ENCODE measurements at places on chromosomes 2 and 18.

GRCh38 chr2:228516019-228516418 lies 334.5 kb upstream of the SPHKAP start:
- H3K4me1 ChIP-seq: no peaks in the 10 kb centered on the region
- no peak overlapping the region for H3K27ac ChIP-seq
- no peaks in the 10 kb centered on the region for H3K36me3 ChIP-seq
- no peak for DNase-seq
- no peak overlapping the region for H3K4me3 ChIP-seq

DNA sequence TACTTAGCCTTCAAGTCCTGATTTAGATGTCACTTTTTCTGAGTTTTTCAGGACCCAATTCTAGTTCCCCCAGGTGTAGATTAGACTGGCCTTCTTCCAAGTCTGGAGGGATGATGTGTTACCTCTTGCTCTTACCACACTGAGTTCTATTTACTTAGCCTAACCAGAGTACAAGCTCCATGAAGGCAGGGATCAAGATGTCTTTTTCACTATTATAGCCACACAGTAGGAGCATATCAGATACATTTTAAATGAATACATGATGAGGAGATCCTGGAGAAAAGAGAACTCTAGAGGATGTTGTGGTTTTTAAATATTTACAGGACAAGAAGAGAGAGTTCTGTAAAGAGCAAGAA lies 30.3 kb downstream of the TMEM87B start:
- peaks cover 2% of the 10 kb centered on the region for H3K4me1 ChIP-seq
- DNase-seq: no peak
- H3K27ac ChIP-seq: no peak overlapping the region
- H3K27me3 ChIP-seq: no peaks in the 10 kb centered on the region
- peaks cover 75% of the 10 kb centered on the region for H3K36me3 ChIP-seq

GRCh38 chr2:82730811-82731210 lies 1728.3 kb downstream of the SUCLG1 start:
- DNase-seq: no peak
- no peaks in the 10 kb centered on the region for H3K4me1 ChIP-seq
- H3K27me3 ChIP-seq: no peaks in the 10 kb centered on the region
- H3K4me3 ChIP-seq: no peak overlapping the region
- no peaks in the 10 kb centered on the region for H3K36me3 ChIP-seq

GRCh38 chr2:180203972-180204371 lies 196.9 kb upstream of the CWC22 start:
- no peaks in the 10 kb centered on the region for H3K27me3 ChIP-seq
- no peaks in the 10 kb centered on the region for H3K4me1 ChIP-seq
- no peak for DNase-seq

DNA sequence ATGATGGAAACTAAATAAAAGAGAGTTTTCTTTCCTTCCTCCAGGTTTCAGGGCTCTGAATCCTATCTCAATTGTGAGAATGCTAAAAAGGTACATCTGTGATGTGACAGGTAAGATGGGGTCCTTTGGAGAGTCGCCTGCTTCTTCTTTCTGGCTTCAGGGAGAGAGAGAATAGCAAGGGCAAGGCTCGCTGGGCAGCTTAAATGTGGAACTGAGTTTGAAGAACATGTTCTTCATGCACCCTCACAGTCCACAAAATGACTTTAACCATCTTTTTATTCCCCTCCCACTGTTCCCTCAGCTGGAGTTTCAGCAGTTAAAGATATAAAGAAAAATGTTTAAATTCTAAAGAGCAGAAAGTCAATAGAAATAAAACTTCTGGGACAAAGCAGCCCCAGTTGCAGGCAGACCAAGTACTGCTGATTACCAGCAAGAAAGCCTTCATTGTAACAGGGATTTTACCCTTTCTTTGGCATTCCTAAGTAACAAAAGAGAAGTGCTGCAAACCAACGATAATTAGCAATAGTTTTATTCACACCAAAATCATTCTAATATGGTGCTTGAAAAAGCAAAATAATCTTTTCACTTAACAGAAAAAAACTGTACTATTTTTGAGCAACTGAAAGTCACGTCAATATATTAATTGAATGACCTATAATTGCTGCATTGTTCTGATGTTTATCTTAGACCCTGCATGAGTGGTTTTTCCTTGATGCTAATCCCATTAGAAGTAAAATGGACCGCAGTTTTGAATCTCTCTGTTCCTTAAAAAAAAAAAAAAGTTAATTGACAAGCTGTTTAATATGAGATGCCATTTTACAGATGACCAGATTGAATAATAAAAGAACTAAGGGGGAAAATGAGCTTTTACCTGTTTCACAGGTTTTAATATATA lies 61.5 kb downstream of the LRP2 start:
- H3K27me3 ChIP-seq: peaks cover 8% of the 10 kb centered on the region
- no peak overlapping the region for H3K4me3 ChIP-seq
- no peaks in the 10 kb centered on the region for H3K4me1 ChIP-seq
- no peak for DNase-seq
- no peak overlapping the region for H3K27ac ChIP-seq
